Central memory CD4-positive, alpha-beta T cell (primary cell): ENCODE measurements at places on chromosomes 3 and 15.

GRCh38 chr3:170473358-170473757 lies 54.7 kb downstream of the CLDN11 start:
- DNase-seq, result no peak

GRCh38 chr15:76285241-76285825 lies 25.9 kb downstream of the ETFA start:
- DNase-seq, result no peak

DNA sequence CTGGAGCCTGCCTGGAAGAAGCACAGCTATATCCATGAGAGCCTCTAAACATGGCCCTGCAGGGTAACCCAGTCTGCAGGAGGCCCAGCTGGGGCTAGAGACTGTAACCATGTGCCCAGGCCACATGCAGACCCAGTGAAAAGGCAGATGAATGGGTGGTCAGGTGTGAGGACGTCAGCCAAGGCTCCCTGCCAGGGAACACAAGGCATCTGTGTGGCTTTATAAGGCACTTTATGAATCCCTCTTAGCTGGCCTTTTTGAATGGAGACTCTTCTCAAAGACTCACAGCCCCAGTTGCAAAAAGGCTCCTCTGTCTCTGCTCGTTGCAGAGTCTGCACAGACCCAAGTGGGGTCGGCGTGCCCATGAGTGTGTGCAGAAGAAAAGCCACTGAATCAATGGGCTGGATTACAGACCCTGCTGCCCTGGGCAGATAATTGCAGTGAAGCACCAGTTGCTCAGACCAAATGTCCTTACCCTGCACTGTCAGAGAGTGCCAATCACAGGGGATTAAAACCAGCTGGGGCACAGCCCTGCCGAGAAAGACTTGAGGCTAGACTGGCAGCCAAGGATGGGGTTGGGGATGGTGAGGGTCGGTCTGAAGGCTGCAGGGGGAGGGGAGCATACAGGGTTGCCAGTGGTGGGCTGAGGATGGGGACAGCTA lies 154.2 kb downstream of the RAB11A start:
- DNase-seq, result no peak

DNA sequence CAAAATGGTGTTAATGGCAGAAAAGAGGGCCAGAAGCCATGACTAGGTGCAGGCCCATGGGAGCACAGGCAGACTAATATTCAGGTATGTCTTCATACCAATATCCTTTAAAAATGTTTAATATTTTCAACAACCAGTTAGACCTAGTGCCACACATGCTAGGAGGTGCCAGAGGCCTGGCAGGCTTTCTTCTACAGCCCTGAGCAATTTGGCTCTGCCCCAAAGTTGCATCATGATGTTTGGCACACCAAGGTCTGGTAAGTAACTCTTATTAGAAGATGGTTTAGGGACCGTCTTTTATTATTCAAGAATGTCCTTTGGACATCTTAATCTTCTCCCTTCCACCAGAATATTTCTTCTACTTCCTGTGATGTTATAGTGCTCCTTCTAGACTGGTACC lies 34.8 kb downstream of the MITF start:
- DNase-seq, result no peak

- no peak for DNase-seq
Measured at GRCh38 chr15:61655881-61656280, 404.4 kb downstream of the VPS13C start.

DNA sequence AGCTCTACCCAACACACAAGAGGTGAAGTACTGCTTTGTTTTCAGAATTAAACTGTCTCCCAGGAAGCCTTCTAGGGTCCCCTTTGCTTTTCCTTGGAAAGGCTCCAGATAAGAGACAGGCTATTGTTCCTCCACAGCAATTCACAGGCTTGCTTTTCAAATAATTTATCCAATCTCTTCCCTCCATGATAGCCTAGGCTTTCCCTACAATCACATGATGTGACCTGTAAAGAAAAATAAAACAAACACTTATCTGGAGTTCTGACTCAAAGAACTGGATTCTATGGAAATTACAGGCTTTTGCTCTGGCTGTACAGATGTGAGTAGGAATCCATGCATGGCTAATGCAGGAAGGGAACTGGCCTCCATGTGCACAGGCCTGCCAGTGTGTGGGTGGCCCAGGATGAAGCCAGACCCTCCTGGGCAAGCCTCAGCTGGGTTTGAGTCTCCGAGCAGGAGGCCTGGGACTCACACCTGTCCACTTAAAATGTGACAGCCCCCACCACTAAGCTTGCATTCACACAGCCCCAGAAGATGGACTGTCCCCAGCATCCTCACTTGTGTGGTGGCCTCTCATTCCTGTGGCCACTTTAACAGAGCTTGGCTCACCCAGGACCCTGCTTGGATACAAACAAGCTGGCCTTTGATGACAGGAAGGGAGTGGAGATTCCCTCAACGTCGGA lies 75.8 kb upstream of the LEKR1 start:
- DNase-seq, result no peak

- DNase-seq, result peak; percentile 70
Measured at GRCh38 chr3:122680475-122681283, at the start of gene PARP14. PARP14 (plus strand) TSS chr3:122680839; CDS start chr3:122680884, 45 bp downstream.

GRCh38 chr3:10286596-10287295 lies 6.0 kb downstream of the GHRL start:
- peak; percentile 45 for DNase-seq

- DNase-seq, result no peak
Measured at GRCh38 chr3:58052373-58053273, 44.4 kb downstream of the FLNB start.

DNA sequence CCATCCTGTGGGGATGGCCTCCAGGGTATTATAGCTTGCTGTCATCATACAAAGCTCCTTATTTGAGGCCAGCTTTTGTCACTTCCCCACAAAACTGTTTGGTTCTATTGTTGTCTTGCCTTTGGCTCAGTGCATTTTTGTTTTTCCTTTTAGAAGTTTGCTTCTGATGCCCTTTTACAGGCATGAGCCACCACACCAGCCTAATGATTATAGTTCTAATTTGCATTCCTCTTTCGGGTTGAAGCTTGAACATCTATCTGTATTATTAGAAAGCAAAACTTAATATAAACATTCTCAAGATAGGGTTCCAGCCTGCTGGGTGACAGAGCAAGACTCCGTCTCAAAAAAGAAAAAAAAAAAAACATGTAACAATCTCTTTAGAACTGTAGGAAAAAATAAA lies 39.8 kb downstream of the SMARCC1 start:
- DNase-seq, result no peak

- DNase-seq, result no peak
Measured at GRCh38 chr15:42232606-42233005, 24.5 kb upstream of the VPS39 start.

DNA sequence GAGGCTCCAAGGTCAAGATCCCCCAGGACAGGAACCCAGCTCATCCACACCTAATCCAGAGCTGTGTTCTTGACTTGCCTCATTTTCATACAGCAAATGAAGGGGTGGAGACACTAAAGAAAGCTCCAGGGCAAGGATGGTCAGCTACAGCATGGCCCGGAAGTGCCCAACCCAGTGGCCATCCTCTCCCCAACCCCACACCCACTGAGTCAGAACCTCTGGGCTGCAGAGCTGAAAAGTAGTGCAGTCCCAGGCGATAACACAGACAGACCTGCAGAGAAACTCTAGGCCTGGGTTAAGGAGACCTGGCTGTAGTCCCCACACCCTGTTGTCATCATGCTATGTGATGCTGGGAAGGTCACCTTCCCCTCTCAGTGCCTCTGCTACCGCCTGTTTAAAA lies 85.3 kb downstream of the SEMA5B start:
- no peak for DNase-seq

DNA sequence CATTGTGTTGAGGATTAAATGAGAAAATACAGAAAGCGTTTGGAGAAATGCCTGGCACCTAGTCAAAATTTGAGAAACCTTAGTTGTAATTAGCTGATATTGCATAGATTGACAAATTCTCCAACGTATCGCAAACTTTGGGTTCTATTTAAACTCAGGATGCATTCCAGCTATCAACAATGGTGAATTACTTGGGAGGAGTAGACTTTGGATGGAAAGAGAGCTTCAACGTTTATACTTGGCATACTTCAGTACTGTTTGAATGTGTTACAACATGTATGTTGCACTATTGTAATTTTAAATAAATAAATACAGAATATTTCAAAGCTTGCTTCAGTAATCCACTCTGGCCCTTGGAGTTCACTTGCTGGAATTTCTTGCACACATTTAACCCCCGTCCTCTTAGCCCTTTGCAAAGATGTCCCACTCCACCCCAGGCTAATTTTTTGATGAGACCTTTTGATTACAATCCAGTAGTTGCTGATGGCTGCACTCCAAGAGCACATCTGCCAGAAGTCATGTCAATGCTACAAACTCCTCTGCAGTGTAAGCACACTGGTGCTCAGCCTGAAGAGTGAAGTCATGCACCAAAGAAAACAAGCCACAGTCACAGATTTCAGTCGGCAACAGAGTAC lies 4.7 kb upstream of the DIS3L start:
- DNase-seq, result no peak

GRCh38 chr3:176699288-176699687 lies 498.0 kb downstream of the TBL1XR1 start:
- DNase-seq, result no peak

- no peak for DNase-seq
Measured at GRCh38 chr3:153158961-153159735, 2.9 kb upstream of the RAP2B start.

DNA sequence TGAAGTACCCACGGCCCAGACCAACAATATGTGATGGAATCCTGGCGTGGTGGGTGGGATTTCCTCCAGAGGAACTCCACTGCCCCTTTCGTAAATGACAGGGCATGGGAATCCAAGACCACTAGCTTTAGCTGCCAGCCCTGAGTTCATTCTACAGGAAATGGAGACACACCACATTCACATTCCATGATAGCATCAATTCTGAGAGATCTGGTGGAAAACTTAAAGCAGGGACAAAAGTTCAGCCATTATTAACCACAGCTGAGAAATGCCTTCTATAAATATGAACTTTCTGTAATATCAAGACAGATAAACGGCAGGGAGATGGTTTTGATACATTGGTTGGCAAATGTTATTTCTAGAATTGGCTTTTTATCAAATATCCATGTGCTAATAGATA lies 98.2 kb downstream of the FBN1 start:
- DNase-seq, result no peak

- DNase-seq, result no peak
Measured at GRCh38 chr3:47643092-47643491, 64.4 kb upstream of the CSPG5 start.

- DNase-seq, result no peak
Measured at GRCh38 chr15:33526532-33526931, 215.8 kb downstream of the RYR3 start.

- no peak for DNase-seq
Measured at GRCh38 chr15:89051875-89052274, 36.4 kb upstream of the ABHD2 start.

GRCh38 chr15:93917181-93917580 lies 314.2 kb upstream of the MCTP2 start:
- no peak for DNase-seq

DNA sequence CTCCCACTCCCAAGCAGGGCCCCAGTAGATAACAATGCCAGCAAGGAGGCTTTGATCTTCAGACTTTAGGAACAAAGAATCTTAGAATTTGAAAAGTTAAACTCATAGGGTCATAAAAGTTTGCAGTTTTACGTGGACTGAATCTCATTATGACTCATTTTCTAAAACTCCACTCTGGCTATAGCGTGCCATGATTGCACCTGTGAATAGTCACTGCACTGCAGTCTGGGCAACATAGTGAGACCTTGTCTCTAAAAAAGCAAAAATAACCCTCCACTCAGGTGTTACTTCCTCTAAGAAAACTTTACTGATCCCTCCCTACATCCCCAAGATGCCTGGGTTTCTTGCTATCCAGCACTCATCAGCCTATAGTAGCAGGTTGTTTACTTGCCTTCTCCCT lies 104.5 kb downstream of the IL20RB start:
- DNase-seq, result no peak

- no peak for DNase-seq
Measured at GRCh38 chr15:51970132-51970817, 1.3 kb downstream of the LEO1 start.

GRCh38 chr3:188134856-188135255 lies 19.1 kb upstream of the LPP start:
- DNase-seq, result no peak

- no peak for DNase-seq
Measured at GRCh38 chr3:137760341-137761098, 3.6 kb upstream of the SOX14 start.

GRCh38 chr3:46498916-46499519 lies 1.2 kb downstream of the RTP3 start:
- DNase-seq, result no peak

- DNase-seq, result no peak
Measured at GRCh38 chr3:165159760-165160421, 36.3 kb downstream of the SLITRK3 start.

GRCh38 chr3:50320853-50321335 lies 1.7 kb downstream of the HYAL2 start:
- DNase-seq, result no peak

DNA sequence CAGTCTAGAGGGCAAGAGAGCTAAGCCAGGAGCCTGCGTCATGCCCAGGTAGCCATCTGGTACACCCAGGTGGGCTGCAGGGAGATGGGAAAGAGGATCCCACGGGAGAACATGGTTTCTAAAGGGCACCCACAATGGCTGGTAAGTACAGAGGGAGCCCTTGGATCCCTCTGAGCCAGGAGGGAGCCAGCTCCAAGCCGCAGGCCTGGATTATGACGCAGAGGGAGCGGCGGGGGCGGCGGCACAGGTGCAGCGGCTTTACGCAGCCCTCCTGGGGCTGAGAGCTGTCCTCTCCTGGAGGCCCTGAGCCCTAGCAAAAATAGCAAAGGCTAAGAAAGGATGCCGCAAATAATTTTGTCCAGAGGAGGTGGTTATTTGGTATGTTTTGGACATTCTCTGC lies 2.8 kb downstream of the CAV3 start:
- DNase-seq, result no peak

DNA sequence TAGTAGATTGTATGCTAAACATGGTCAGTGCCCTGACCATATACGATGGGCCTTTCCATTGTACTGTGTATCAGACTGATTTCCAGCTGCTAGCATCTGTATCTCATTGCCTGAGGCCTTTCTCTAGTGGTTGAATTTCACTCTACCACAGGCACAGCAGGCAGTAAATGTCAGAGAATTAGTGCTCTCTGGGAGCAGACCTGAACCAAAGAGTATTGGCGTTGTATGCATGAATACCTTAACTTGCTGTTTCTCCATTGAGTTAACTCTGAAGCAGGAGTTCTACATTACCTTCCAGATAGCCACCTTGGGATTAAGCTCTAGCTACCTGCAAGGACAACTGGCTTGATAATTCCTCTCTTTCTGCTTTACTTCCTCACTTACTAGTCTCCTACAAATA lies 439.2 kb upstream of the EPHA3 start:
- no peak for DNase-seq

GRCh38 chr15:78565951-78566774 lies 843 bp downstream of the CHRNA5 start:
- DNase-seq, result no peak

- no peak for DNase-seq
Measured at GRCh38 chr15:94327356-94327936, 96.1 kb downstream of the MCTP2 start.

- DNase-seq, result no peak
Measured at GRCh38 chr15:78229431-78230406, 4.6 kb downstream of the ACSBG1 start.

DNA sequence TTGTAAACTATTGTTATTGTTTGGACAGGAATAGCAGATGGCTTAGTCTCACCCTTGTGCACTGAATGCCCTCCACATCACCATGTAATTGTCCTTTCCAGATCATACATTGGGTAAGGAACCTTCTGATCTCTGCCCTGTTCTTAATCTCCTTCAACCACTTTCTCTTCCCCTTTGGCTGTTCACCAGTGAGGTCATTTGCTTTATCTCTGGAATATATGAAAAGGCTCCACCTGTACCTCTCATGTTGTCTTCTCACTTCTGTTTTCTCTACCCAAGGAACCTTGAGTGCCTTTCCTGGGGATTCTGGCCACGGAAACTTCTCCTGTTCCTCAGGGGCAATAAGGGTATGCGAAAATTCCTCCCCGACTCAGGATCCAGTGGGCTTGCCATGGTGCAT lies 28.5 kb downstream of the MCTP2 start:
- no peak for DNase-seq
